Activated CD4-positive, alpha-beta T cell treated with anti-CD3 and anti-CD28 coated beads, Interleukin-2, amount 50 U/mL, for 1 hour (primary cell): ENCODE measurements at places on chromosomes 13 and 19.

DNA sequence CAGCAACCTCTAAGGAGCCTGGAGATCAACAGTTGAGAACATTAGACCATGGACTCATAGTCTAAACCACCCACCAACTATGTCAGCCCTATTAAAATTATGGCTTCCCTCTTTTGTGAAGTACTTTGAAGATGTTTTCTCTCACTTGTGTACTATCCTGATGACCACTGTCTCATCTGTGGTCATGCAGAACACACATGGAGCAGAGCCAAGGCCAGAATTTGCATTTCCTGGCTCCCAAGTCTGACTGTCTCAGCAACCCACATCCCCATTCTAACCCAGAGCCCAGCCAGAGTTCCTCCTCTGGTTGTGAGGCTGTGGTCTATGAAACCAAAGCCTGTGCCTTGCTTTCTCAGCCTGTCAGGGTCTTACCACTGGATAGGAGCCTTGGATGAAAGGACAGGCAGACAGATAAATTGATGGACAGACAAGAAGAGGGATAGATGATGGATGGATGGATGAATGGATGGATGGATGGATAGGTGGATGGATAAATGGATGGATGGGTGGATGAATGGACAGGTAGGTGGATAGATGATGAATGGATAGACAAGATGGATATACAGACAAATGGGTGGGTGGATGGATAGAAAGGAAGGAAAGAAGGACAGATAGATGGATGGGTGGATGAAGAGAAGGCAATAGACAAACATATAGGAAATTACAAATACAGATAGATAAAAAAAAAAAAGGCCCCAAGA lies 35.4 kb downstream of the ZNF557 start:
- DNase-seq: no peak

DNA sequence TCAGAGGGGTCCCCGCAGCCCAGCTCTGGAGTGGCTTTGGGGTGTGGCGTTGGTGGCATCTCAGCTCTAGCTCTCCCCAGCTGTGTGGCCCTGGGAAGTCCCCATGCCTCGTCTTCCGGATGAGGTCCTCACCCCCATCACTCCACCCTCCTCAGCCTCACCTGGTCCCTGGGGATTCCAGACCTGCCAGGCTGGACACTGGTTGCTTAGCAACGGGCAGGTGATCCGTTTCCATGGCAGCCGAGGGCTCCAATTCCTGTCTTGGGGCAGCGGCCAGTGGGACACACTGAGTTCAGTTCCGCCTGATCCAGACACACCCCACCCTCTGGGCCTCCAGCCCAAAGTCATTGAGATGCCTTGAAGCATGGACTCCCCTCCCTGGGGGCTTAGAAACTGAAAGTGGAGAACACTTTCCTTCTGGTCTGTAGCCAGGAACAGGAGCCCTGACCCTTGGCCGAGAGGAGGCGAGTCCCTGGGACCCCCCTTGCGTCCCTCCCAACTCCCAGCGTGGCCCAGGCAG lies 7.7 kb upstream of the MISP start:
- DNase-seq: no peak

GRCh38 chr19:42064432-42064831 lies 5.6 kb downstream of the GRIK5 start:
- DNase-seq: no peak

DNA sequence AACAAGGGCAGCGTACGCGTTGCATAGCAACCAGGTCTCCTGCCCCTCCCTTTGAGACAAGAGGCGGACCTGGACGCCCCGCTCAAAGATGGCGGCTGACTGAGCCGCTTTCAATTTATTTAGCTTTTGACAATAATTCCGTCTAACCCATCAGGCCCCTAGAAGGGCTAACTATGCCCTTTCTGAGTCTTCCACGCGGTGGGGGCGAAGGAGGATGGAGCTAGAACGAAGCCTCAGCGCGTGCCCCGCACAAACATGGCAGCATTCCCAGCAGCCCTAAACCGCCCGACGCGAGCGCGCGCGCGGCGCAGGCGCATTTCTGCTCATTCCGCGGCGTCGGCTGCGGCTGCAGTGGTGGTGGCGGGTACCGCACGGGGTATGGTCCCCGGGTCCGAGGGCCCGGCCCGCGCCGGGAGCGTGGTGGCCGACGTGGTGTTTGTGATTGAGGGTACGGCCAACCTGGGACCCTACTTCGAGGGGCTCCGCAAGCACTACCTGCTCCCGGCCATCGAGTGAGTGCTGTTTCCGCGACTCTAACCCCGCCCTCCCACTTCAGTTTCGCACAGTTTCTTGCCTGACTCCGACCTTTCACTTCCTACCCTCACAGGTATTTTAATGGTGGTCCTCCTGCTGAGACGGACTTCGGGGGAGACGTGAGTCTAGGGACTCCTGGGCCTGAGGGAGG lies at the start of gene MED25:
Gene MED25 (plus strand): TSS at position 326 of the 685 bp plus-strand sequence. CDS start 53 bp downstream, at position 379.
- DNase-seq: peak; percentile 89

DNA sequence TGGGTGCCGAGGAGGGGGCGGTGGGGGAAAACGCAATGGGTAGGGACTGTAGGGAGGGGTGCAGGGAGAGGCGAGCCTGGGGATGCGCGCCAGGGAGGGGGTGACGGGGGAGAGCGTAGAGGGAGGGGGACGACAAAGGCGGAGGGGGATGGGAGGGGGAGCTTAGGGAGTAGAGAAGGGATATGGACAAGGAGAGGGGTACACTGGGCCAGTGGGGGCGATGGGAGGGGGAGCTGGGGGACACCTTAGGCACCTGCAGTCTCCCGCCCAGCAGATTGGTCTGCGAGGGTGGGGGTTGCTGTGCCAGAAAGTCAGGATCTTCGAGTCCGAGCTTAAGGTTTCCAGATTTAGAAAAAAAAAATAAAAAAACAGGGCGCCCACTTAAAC lies 15.7 kb downstream of the CCDC124 start:
- DNase-seq: no peak

GRCh38 chr19:7879836-7880235 lies 5.6 kb upstream of the PRR36 start:
- DNase-seq: no peak

GRCh38 chr13:84487752-84488151 lies 605.5 kb upstream of the SLITRK1 start:
- DNase-seq: no peak

DNA sequence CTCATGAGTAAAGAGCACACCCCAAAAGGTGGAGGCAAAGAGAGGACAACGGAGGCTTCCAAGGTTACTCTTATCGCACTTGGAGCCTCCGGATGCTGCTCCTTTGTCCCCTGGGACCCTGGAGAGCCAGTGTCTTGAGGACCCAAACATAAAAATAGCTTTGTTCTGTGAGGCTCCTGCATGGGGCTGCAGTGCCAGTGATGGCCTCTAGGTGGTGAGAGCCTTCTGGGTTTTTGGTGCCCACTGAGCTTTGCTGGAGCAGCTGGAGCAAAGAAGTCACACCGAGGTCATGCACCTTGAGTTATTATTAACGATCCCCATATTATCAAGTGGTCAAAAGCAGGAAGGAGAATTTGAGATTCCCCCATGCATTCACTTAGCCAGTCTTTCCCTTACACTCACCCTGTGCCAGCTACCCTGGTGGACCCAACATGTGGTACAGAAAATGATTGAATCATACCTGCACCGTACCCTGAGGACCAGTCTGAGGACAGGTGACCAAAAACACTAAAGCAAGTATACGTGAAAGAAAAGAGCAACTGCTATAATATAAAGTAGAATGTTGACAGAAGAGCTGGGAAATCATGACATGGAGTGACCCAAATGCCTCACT lies 41.5 kb downstream of the ZNF682 start:
- peak; percentile 39 for DNase-seq

- no peak for DNase-seq
Measured at GRCh38 chr19:45097776-45098520, 5.0 kb downstream of the PPP1R37 start.

DNA sequence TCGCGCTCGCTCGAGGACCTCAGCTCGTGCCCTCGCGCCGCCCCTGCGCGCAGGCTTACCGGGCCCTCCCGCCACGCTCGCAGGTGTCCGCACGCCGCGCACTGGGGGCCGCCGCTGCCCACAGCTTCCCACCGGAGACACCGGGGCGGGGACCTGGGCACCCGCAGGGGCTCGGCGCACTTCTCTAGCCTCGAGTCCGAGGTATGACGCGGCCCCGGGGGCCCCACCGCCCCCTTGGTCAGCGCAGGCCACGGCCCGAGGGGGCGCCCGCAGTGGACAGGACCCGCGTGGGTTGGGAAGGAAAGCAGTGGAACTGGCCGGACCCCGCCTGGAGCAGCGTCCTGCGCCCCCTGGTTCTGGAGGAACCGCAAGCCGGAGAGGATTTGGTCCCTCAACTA lies 2.1 kb upstream of the GRWD1 start:
- no peak for DNase-seq

DNA sequence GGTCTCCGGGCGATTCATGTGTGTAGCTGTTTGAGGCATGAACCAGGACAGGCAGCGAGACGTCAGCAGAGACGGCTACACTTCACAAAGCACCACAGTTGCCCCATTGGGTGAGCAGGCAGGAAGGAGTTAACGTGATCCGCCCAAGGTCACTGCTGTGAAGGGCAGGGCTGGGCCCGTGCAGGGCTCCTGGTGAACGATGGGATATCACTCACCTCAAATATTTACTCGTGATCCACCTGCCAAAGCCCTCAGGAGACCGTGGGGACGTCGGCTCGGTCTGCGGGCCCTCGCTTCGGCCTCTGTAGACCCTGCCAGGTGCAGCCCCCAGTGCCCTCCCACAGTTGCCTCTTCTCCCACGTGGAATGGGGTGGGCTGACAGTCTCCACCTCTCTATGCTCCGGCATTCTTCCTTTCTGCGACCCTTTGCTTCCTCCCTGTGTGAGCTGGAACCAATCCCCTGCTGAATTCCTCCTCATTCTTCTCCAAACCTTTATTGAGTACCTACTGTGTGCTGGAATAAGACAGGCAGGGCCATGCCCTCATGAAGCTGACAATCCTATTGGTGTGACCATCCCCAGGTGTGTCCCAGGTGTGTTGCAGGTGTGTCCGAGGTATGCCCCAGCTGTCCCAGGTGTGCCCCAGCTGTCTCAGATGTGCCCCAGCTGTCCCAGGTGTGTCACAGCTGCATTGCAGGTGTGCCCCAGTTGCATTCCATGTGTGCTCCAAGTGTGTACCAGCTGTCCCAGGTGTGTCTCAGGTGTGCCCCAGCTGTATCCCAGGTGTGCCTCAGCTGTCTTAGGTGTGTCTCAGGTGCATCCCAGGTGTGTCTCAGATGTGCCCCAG lies 2.0 kb upstream of the GRK1 start:
- no peak for DNase-seq

GRCh38 chr13:30648522-30649012 lies 30.8 kb downstream of the USPL1 start:
- no peak for DNase-seq

DNA sequence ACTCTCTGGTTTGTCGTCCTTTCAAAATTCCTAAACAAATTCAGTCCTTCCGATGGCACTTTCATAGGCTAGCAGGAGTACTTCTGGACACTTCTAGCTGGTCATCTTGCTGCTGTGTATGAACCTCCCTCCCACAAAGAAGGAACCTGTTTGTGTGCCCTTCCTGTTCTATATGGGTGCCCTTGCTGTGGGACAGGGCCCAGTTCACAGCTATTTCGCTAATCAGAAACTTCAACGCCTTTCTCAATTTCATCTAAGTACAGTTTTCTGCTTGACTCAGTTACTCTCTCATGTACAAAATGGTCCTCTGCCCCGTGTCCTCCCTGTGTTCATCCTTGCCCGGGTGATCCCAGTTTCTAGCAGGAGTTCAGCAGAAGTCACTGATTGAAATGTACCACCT lies 96.1 kb downstream of the STARD13 start:
- no peak for DNase-seq

- no peak for DNase-seq
Measured at GRCh38 chr19:2724148-2724557, 3.0 kb upstream of the DIRAS1 start.

DNA sequence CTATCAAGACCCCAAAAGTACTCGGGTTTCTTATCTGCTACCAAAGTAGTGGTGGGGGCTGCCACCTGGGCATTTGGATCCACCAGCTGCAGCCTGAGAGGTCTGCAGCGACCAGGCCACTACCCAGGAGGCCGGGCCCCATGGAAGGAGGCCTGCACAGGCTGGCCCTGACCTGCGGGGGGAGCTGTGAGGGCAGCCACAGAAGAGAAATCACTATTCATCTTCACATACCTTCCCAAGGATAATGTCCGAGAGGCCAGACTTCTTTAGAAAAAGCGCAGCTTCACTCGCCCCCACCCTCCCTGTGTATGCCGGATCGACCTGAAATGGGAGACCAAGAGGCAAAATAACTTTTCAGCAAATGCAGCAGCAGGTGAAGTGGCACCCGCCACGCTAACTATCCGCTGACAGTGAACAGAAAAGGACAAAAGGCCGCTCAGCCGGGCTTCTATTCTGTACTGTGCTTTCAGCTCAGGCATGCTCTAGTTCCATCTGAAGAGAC lies 30.1 kb downstream of the EPS15L1 start:
- peak; percentile 17 for DNase-seq

- DNase-seq: no peak
Measured at GRCh38 chr13:49657241-49657641, 28.9 kb downstream of the ARL11 start.

- DNase-seq: no peak
Measured at GRCh38 chr13:49481788-49482187, 14.0 kb upstream of the PHF11 start.

DNA sequence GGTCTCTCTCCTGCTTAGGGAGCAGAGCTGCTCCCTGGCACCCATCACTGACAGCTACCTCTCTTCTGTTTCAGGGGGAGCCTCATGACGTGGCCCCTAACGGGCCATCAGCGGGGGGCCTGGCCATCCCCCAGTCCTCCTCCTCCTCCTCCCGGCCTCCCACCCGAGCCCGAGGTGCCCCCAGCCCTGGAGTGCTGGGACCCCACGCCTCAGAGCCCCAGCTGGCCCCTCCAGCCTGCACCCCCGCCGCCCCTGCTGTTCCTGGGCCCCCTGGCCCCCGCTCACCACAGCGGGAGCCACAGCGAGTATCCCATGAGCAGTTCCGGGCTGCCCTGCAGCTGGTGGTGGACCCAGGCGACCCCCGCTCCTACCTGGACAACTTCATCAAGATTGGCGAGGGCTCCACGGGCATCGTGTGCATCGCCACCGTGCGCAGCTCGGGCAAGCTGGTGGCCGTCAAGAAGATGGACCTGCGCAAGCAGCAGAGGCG lies 23.2 kb upstream of the NCCRP1 start:
- DNase-seq: no peak

DNA sequence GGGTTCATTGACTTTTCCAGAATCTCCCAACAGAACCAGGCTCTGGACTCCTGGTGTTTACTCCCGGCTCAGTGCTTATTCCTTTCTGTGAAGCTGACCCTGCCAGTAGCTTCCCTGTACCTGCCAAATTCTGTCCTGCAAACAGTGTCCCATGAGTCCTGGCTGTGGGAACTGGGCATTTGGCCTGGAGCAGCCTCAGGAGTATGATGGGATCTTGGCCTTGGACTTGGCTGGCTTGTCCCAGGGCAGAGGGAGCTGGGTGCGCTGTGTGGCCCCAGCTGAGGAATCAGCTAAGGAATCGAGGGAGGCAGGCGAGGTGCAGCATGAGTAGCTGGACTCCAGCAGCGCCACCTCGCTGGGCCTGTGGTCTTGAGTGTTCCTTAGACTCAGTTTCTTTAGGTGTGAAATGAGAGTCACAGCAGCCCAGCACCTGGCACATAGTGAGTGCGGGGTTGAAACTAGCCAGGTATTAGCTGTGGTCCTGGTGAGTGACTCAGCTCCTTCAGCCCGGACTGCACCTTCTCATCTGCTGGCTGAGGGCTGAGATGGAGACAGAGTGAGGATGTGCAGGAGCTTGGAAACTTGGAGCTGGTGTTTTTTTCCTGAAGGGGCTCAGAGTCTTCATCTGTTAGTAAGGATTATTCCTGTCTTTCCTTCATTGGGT lies 10.4 kb downstream of the CLASRP start:
- DNase-seq: no peak

- DNase-seq: no peak
Measured at GRCh38 chr19:6470173-6470572, 6.1 kb downstream of the CRB3 start.

- DNase-seq: no peak
Measured at GRCh38 chr19:45234089-45234869, 10.9 kb downstream of the EXOC3L2 start.
